ENCODE measurements at places on chromosomes 2 and 18. TPM values are rescaled to one million over a fixed set of nuclear protein-coding genes. Genes with fewer than 3 reads are reported as not detected.
A peak's percentile ranks its signal among the peaks of the same experiment; 100 is the strongest.

DLX2 gene
- total RNA-seq, result not detected

LRRTM4 gene
- total RNA-seq, result not detected

PROM2 gene
- total RNA-seq, result 0.15 TPM

GRCh38 chr2:112433932-112434730, 686 bp upstream of the RGPD8 start:
- H3K4me3 ChIP-seq, result no peak overlapping the region
- no peaks in the 10 kb centered on the region for H3K36me3 ChIP-seq
- no peak for DNase-seq
- peaks cover 10% of the 10 kb centered on the region for H3K27me3 ChIP-seq
- H3K27ac ChIP-seq, result no peak overlapping the region
- H3K4me1 ChIP-seq, result peaks cover 16% of the 10 kb centered on the region

- no peak for DNase-seq
- no peaks in the 10 kb centered on the region for H3K36me3 ChIP-seq
- peaks cover 3% of the 10 kb centered on the region for H3K27me3 ChIP-seq
- peaks cover 53% of the 10 kb centered on the region for H3K4me1 ChIP-seq
Measured at GRCh38 chr18:13262839-13263691, 44.5 kb downstream of the LDLRAD4 start.

DNA sequence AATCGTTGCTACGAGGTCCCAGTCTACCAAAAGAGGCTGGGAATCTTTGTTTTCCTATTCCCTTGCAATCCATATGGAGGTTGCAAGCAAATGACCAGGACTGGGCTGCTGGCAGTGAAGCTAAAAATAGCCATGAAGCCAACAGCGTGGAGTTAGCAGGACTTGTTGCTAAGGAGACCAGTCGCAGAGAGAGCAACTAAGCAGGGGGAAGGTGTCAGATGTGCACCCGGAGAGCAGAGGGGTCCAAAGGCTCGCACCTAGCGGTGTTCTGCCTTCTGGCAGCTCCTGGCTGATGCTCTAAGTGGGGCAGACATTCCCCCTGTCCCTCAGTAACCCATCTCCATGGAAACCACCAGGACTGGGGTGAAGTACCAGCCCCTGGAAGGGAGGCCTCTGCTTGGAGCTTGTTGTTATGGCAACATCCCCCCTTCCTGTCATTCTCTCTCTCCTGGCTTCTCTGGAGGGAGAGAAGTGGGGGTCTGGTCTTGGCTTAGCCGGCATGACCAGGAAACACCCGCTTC, 84.6 kb downstream of the DNMT3A start:
- peaks cover 17% of the 10 kb centered on the region for H3K36me3 ChIP-seq
- H3K27me3 ChIP-seq, result no peaks in the 10 kb centered on the region
- no peak overlapping the region for H3K27ac ChIP-seq

DNA sequence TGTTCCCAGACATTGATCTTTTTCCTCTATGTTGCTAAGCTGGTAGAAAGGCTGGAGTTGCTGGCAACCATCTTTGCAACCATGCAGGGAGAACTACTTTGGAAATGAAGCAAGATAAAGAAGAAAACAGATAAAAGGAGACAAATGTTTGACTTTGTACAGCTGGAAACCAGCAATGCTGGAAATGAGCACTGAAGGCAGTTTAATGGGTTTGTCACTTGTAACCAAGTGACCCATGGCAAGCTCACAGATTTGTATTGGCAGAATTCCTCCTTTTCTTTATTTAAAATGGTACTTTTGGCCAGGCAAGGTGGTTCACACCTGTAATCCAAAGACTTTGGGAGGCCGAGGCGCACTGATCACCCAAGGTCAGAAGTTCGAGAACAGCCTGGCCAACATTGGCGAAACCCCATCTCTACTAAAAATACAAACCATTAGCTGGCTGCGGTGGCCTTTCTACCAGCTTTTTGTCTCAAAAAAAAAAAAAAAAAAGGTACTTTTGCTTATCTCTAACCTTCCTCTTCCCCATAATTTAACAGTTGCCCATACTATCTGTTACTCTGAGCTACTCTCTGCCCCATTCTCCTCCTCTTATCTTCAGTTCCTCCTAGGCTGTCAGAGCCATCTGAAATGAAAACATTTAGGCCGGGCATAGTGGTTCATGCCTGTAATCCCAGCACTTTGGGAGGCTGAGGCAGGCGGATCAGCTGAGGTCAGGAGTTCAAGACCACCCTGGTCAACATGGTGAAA, 2.0 kb upstream of the BOLA3 start:
- no peak overlapping the region for H3K4me3 ChIP-seq
- peaks cover 18% of the 10 kb centered on the region for H3K4me1 ChIP-seq
- H3K27me3 ChIP-seq, result no peaks in the 10 kb centered on the region

DNA sequence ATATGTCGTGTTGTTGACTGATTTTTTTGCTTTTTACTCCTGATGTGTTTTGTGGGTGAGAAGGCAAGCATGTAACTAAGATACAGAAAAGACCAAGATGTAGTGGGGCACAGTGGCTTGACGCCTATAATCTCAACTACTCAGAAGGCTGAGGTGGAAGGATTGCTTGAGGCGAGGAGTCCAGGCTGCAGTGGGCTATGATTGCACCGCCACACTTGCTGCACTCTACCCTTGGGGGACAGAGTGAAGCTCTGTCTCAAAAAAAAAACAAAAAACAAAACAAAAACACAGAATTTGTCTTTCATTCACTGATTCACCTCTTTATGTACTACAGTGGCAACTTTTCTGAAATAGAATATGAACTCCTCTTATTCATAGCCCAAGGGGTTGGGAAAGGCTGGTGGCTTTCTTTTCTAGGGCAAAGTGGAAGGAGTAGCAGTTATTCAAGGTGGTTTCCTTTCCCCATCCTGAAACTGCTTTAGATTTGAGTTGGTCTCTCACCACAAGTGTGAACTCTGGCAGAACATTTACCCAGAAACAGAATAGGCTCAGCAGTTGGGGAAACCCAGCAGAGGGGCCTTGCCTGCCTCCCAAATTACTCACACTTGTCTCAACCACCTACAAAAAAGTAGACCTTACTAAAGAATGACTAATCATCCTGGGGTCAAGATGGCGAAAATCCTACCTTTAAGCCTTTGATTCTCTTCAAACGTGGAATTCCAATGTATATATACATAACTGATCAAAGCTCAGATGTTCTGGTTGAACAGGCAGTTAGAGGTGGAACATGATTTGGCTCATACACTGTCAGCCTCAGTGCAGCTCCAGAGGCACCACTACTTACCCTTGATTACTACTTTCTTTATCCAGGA, 6.5 kb downstream of the TANK start:
- peaks cover 84% of the 10 kb centered on the region for H3K4me1 ChIP-seq
- H3K4me3 ChIP-seq, result peak overlapping the region; percentile 40
- H3K27me3 ChIP-seq, result no peaks in the 10 kb centered on the region
- H3K36me3 ChIP-seq, result peaks cover 78% of the 10 kb centered on the region
- DNase-seq, result peak; percentile 73

- no peak overlapping the region for H3K27ac ChIP-seq
- H3K27me3 ChIP-seq, result no peaks in the 10 kb centered on the region
- H3K4me1 ChIP-seq, result no peaks in the 10 kb centered on the region
- H3K4me3 ChIP-seq, result no peak overlapping the region
- H3K36me3 ChIP-seq, result peaks cover 3% of the 10 kb centered on the region
- no peak for DNase-seq
Measured at GRCh38 chr2:96699021-96699420, 40.8 kb downstream of the LMAN2L start.

- H3K27ac ChIP-seq, result no peak overlapping the region
- no peaks in the 10 kb centered on the region for H3K36me3 ChIP-seq
- no peak overlapping the region for H3K4me3 ChIP-seq
- DNase-seq, result no peak
- no peaks in the 10 kb centered on the region for H3K27me3 ChIP-seq
- H3K4me1 ChIP-seq, result no peaks in the 10 kb centered on the region
Measured at GRCh38 chr18:63683890-63684289, 18.9 kb upstream of the SERPINB11 start.

- H3K4me3 ChIP-seq, result no peak overlapping the region
- H3K36me3 ChIP-seq, result no peaks in the 10 kb centered on the region
- DNase-seq, result no peak
- no peaks in the 10 kb centered on the region for H3K4me1 ChIP-seq
- no peak overlapping the region for H3K27ac ChIP-seq
Measured at GRCh38 chr2:197675711-197676188, 363 bp upstream of the RFTN2 start.

DNA sequence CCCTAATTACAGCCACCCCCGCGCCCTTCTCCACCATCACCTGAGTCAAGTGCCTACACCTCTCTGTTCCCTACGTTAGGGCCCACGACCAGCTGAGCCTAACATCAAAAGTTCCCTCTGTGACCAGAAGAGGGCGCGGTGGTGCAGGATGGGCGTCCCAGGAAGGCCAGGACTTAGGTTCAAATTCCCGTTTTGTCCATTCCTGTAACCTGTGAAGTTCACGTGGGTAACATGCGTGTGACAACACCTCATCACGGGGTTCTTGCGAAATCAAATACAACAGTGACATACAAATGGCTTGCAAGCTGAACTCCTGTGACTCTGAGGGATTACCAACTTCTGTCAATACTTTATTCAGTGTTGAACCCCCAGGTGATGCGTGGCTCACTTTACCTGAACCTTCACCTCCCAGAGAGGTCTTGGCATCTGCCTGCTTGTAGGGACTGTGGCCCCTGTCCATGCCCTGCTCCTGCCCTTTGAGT, 207.9 kb downstream of the ARL4C start:
- H3K27ac ChIP-seq, result peak overlapping the region; percentile 100
- peak overlapping the region; percentile 47 for H3K4me3 ChIP-seq
- peaks cover 33% of the 10 kb centered on the region for H3K36me3 ChIP-seq
- DNase-seq, result peak; percentile 83
